ENCODE measurements at places on chromosomes 7 and 10.

DNA sequence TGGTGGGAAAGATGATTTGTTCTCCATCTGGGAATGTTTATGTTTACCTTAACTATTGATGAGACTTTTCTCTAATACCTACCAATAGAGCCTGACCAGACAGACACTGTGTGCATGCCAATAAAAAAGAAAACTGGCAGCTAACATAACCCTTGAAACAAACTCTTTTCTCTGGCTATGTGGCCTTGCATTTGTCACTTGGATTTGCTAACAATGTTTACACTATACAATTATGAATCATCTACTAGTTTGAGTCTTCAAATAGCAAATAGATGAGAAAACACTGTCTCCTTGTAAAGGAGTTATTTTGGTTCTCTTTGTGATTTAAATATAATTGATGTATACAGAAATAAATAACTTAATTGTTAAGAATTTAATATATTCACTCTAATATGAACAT, 273.1 kb downstream of the SEMA3D start:
- DNase-seq, result no peak

DNA sequence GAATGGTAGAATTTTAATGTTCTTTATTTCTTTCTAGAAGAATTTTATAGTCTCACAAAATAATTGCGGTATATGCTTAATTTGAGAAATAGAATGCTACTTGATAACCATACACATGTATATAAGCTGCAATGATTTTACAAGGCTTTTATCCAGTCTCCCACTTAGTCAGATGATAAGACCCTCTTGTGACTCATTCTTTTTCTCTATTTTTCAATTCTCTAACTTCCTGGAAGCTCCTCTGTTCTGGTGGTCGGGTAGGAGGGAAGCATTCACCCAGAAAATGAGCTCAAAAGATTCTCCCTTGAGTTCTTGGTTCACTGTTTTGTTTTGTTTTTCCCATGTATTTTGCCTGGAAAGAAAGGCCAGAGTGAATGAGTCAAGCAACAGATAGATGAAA, 546.6 kb downstream of the INHBA start:
- DNase-seq, result no peak

DNA sequence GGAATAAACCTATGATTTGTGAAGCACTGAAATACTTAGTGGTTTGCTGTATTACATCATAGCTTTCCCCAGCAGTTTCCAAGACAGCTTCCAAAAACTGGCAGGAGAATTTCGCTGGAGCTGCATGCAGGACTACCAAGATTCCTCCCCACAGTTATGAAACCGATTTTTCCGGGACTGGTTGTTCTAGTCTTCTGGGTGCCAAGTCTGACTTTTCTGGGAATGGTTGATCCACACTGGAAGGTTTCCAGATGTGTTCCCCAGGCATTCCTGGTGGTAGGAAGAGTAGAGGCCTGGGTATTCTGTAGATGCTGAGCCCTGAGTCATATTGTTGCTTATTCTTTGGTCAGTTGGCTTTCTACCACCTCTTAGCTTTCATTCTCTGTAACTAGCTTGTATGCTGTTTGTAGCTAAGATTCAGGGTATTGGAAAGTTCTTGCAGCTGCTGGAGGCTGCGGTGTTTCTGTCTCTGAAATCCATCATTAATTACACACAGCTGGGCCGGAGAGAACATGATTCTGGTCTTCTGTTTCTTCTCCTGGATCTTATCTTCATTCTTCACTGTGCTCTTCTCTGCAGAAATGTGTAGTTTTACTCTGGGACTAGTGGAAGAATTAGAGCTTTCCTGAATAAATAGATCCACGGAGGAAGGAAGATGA, 6.3 kb downstream of the ABCC2 start:
- no peak for DNase-seq

- DNase-seq, result peak; percentile 53
Measured at GRCh38 chr10:23343591-23344240, 881 bp downstream of the C10orf67 start.

DNA sequence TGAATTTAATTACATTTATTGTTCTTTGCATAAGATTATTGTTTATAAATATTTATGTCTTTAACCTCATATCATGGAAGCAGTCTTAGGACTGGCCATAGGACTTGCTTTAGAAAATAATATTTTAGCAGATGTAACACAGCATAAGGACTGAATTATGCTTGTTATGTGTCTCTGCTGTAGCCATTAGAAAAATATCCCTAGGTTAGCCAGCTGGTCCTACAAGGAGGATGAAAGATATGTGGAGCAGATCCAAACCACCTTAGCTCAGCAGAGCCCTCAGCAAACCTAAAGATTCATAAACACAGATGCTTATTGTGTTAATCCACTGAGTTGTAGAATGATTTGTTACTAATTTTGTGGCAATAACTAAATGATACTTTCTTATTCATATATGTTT, 166.0 kb upstream of the COL1A2 start:
- DNase-seq, result no peak

DNA sequence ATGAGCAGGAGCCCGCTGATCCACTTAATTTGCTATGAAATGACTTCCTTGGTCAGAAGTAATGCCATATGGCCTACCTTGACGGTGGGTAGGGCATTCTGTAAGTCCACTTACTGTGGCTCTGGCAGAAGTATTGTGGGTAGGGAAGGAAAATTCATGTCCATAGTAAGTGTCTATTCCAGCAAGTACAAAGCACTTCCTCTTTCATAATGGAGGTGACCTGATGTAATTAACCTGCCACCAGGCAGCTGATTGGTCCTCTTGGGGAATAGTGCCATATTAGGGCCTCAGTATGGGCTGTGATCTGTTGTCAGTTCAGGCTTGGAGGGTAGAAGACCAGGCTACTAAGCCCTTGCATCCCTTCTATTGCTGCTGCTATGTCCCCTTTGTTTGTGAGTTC, 103.9 kb downstream of the SLC37A3 start:
- DNase-seq, result no peak

DNA sequence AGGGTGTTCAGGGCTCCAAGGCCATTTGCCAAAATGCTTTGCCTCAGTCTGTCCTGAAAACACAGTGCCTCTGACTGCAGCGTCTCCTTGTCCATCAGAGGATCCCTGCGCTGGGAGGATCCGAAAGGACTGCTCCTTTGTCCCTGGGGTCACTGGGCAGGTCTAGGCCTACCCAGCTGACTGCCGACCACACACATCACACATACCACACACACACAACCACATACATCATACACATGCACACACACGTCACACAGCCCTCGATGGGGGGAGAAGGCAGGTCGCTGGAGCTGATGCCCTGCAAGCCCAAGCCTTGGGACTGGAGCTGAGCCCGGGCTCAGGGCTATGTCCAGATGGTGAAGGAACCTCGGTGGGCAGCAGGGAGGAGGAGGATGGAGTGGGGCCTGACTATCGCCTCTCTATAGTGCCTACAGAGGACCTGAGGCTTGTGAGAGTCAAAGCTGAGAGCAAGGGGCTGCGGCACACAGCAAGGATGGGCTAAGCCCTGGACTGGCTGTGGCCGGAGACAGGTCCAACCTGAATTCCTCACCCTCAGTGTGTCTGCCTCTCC, 29.1 kb downstream of the GPRIN2 start:
- no peak for DNase-seq

GRCh38 chr7:30647589-30648364, 34.5 kb downstream of the CRHR2 start:
- DNase-seq, result no peak

GRCh38 chr7:84122582-84123360, 71.8 kb downstream of the SEMA3A start:
- DNase-seq, result no peak

DNA sequence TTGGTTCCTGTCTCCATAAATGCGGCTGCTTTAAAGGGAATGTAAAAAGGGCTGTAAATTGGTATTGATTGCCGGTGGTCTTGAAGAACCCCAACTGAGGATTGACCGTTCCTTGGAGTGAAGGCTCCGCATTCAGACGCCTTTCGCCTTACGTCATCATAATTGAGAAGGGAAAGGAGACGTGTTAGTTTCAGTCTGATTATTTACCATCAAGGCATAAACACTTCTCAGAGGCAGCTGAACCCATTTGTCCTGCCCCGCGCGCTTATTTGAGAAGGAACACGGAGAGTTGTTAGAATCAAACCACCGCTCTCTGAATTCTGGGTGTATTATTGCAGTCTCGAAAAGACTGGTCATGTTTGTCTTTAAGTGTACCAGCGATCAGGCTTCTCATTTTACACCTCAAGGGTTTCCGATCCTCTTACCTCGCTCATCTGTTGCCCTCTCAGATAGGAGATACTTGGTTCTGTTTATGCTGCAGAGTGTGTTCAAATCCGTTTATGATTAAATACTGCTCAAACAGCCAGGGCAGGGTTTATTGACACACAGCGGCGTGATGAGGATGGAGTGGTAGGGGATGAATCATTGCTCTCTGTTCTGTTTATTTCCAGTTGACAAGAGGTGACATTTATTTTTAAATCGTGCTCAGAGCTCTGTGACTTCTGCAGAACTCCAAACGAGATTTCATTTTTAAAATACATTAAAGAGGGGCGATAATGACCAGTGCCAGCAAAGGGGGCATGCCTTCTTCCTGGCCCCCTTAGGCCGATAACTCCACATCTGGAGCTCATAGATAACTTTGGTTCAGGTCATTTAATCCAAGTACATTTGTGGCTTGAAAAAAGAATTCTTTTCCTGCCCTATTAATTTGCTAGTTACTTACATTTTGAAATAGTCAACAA, 30.4 kb downstream of the FOXK1 start:
- DNase-seq, result no peak

- no peak for DNase-seq
Measured at GRCh38 chr7:70646536-70647248, 485.3 kb upstream of the GALNT17 start.

Data from activated naive CD4-positive, alpha-beta T cell treated with Interleukin-2 at 50 U/mL for 16 hours (primary cell).